Heart left ventricle (tissue), 16 donors: ENCODE measurements at places on chromosomes 1 and 21.

- DNase-seq: no peak
- no peaks in the 10 kb centered on the region for H3K4me1 ChIP-seq
- H3K4me3 ChIP-seq: no peak overlapping the region
- H3K27me3 ChIP-seq: no peaks in the 10 kb centered on the region
- no peak overlapping the region for H3K27ac ChIP-seq
Observed at GRCh38 chr1:162913345-162913744, 52.4 kb upstream of the CCDC190 start.

GRCh38 chr21:17461582-17461981, 51.3 kb upstream of the CXADR start:
- H3K36me3 ChIP-seq: no peaks in the 10 kb centered on the region
- H3K4me1 ChIP-seq: peaks cover 4% of the 10 kb centered on the region
- H3K4me3 ChIP-seq: no peak overlapping the region
- H3K27ac ChIP-seq: peak overlapping the region; percentile 81
- no peaks in the 10 kb centered on the region for H3K27me3 ChIP-seq
- no peak for DNase-seq

GRCh38 chr1:14511796-14512585, 86.5 kb upstream of the KAZN start:
- no peaks in the 10 kb centered on the region for H3K4me1 ChIP-seq
- H3K4me3 ChIP-seq: no peak overlapping the region
- H3K27ac ChIP-seq: no peak overlapping the region
- H3K36me3 ChIP-seq: no peaks in the 10 kb centered on the region

DNA sequence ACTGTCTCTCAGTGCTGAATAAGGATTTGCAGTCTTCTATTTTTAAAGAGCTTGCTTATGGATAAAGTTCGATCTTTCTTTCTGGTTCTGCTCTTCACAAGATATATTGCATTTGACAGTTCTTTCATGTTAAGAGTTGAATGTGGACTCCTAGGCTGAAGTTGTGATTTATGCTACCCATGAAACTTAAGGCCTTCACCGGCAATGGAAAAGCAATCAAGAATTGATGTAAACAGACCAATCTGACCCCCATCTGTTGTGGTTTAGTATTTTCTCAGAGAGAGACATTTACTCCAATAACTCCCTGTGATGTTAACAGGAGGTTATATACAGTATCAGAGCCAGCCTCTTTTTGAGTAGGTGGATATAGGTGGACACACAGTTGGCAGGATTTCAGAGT, 165.8 kb downstream of the PAPPA2 start:
- H3K27ac ChIP-seq: no peak overlapping the region
- H3K36me3 ChIP-seq: no peaks in the 10 kb centered on the region
- no peaks in the 10 kb centered on the region for H3K4me1 ChIP-seq
- no peak for DNase-seq

- peak overlapping the region; percentile 39 for H3K27ac ChIP-seq
- peaks cover 47% of the 10 kb centered on the region for H3K4me1 ChIP-seq
- DNase-seq: peak; percentile 71
- no peaks in the 10 kb centered on the region for H3K27me3 ChIP-seq
- no peaks in the 10 kb centered on the region for H3K36me3 ChIP-seq
Observed at GRCh38 chr1:94658221-94658620, 116.7 kb upstream of the F3 start.

- no peak overlapping the region for H3K27ac ChIP-seq
- H3K27me3 ChIP-seq: no peaks in the 10 kb centered on the region
- no peak for DNase-seq
- no peaks in the 10 kb centered on the region for H3K4me1 ChIP-seq
Observed at GRCh38 chr21:24023402-24023801, 1583.9 kb downstream of the MRPL39 start.

GRCh38 chr21:38838598-38839327, 33.0 kb downstream of the ETS2 start:
- H3K27ac ChIP-seq: no peak overlapping the region
- no peaks in the 10 kb centered on the region for H3K27me3 ChIP-seq
- no peaks in the 10 kb centered on the region for H3K36me3 ChIP-seq
- H3K4me3 ChIP-seq: no peak overlapping the region
- no peak for DNase-seq

GRCh38 chr1:37515185-37516034, 844 bp upstream of the MEAF6 start:
- peak overlapping the region; percentile 98 for H3K27ac ChIP-seq
- peak overlapping the region; percentile 77 for H3K4me3 ChIP-seq
- H3K27me3 ChIP-seq: no peaks in the 10 kb centered on the region
- peaks cover 27% of the 10 kb centered on the region for H3K36me3 ChIP-seq
- H3K4me1 ChIP-seq: peaks cover 24% of the 10 kb centered on the region
- no peak for DNase-seq

DNA sequence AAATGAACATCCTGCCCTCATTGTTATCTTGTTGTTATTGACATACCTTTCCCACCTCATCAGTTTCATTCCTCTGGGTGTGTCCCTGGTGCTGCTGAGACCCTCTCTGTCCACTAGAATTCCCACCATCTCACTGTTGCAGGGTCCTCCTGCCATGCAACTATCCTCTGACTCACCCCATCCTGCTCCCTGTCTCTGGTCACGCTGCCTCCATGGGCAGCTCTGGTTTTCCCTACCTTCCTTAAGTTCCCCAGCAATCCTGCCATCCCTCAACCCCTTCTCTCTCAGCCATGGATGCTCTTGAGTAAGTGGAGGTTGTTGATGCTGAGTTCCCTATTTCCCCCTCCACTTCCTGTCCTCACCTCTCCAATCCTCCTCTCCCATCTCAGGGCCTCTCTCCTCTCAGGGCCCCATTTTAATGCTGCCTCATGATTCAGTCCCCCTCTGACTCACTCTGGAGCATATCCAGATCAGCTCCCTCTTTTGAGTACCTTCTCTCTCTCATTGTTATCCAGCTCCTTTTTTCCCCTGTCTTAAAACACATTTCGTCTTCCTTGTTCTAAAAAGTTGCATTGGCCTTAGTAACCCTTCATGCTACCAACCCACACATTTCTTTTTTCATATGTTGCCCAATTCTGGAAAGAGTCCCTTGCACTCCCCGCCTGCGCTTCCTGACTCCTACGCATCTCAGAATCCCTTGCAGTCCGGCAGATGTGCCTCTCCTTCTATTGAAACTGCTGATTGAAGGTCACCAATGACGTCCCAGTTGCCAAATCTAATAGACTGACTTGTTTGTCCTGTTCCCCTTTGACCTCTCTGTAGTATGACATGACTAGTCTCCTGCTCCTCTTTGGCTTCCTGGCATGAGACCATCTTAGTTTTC, 92.0 kb downstream of the CNIH3 start:
- H3K36me3 ChIP-seq: no peaks in the 10 kb centered on the region
- DNase-seq: no peak

GRCh38 chr1:21568006-21568746, 59.0 kb downstream of the ALPL start:
- H3K4me3 ChIP-seq: no peak overlapping the region
- DNase-seq: no peak
- no peaks in the 10 kb centered on the region for H3K36me3 ChIP-seq
- no peaks in the 10 kb centered on the region for H3K27me3 ChIP-seq
- H3K4me1 ChIP-seq: no peaks in the 10 kb centered on the region

DNA sequence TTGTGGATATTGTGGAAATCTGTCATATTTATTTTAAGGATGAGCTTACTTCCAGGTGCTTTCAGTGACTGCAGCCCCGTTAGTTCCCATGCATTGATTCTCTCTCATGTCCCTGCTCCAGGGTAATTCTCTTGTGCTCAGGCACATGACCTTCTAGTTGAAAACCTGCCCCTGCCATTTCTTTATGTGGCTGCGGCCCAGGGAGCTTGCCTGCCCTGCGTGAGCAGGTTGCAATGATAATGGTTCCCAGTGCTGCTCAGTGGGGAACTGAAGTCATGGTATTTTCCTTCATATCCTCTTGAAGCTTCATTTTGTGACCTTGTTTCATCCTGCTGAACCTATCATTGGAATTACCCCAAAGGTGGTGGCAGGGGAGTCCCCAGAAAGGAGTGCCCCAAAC, 229.8 kb downstream of the DISC1 start:
- H3K4me1 ChIP-seq: peaks cover 7% of the 10 kb centered on the region
- DNase-seq: no peak
- H3K36me3 ChIP-seq: no peaks in the 10 kb centered on the region

GRCh38 chr1:200487650-200488049, 77.8 kb upstream of the ZNF281 start:
- no peak overlapping the region for H3K4me3 ChIP-seq
- no peaks in the 10 kb centered on the region for H3K36me3 ChIP-seq
- peaks cover 5% of the 10 kb centered on the region for H3K4me1 ChIP-seq
- no peak for DNase-seq
- peaks cover 10% of the 10 kb centered on the region for H3K27me3 ChIP-seq
- H3K27ac ChIP-seq: no peak overlapping the region

- H3K4me3 ChIP-seq: no peak overlapping the region
- no peak overlapping the region for H3K27ac ChIP-seq
- H3K4me1 ChIP-seq: no peaks in the 10 kb centered on the region
- no peaks in the 10 kb centered on the region for H3K36me3 ChIP-seq
- DNase-seq: no peak
Observed at GRCh38 chr1:177615251-177615650, 354.6 kb downstream of the SEC16B start.

- peak overlapping the region; percentile 80 for H3K4me3 ChIP-seq
- peaks cover 29% of the 10 kb centered on the region for H3K27me3 ChIP-seq
- peaks cover 20% of the 10 kb centered on the region for H3K4me1 ChIP-seq
- H3K27ac ChIP-seq: peak overlapping the region; percentile 84
- DNase-seq: peak; percentile 88
Observed at GRCh38 chr1:29124366-29125236, 898 bp upstream of the TMEM200B start.

GRCh38 chr21:41494242-41494641, 13.7 kb downstream of the TMPRSS2 start:
- H3K27ac ChIP-seq: no peak overlapping the region
- no peaks in the 10 kb centered on the region for H3K36me3 ChIP-seq
- peaks cover 10% of the 10 kb centered on the region for H3K27me3 ChIP-seq
- DNase-seq: no peak
- no peak overlapping the region for H3K4me3 ChIP-seq
- no peaks in the 10 kb centered on the region for H3K4me1 ChIP-seq

GRCh38 chr1:28127617-28128257, 39.3 kb upstream of the EYA3 start:
- no peaks in the 10 kb centered on the region for H3K36me3 ChIP-seq
- H3K4me3 ChIP-seq: peak overlapping the region; percentile 5

- DNase-seq: no peak
- H3K36me3 ChIP-seq: no peaks in the 10 kb centered on the region
Observed at GRCh38 chr1:219099307-219099706, 74.4 kb upstream of the LYPLAL1 start.

DNA sequence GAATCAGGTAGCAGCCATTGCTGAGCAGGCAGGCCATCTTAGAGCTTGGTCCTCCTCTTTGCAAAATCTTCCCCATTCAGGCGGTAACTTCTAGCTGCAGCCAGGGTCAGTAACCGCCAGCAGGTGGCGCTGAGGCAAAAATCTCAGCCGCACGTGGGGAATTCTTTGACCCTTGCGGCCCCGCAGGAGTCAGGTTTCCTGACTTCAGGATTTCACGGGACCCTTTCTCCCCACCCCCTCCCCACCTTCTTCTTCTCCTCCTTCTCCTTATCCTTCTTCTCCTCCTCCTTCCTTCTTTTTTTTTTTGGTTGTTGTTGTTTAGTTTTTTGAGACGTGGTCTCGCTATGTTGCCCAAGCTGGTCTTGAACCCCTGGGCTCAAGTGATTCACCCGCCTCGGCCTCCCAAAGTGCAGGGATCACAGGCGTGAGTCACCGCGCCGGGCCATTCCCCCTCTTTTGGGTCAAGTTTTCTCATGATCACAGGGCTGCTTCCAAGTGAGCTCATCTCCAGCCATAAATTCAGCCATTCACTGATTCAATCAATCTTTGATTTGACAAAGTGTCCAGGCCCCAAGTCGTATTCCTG, 33.4 kb upstream of the TENT5B start:
- no peak overlapping the region for H3K4me3 ChIP-seq
- H3K4me1 ChIP-seq: peaks cover 3% of the 10 kb centered on the region
- H3K27me3 ChIP-seq: no peaks in the 10 kb centered on the region

DNA sequence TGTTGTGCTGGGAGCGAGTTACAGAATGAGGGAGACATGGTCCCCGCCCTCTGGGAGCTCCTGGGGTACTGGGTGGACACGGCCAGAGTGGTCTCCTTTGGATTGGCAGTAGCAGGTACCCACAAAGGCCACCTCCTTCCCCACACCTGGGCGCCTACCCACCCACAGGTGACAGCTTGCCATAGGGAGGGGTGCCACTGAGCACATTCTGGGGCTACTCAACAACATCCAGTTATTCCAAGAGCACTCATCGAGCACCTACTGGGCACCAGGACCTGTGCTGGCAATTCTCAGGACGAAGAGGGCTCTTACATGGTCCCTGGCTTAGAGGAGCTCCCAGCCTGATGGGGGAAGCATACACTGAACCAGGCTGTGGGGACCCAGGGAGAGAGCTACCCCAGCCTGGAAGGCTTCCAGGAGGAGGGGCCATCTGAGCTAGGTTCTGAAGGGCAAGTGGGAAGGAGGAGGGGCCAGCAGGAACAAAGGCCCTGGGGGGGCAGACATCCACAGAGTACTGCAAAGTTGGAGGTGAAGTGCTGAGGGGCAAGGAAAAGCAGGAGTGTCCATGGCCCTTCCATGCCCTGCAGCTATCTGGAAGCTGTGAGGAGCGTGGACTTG, 22.0 kb downstream of the MRPL37 start:
- DNase-seq: no peak
- H3K27me3 ChIP-seq: no peaks in the 10 kb centered on the region
- H3K36me3 ChIP-seq: peaks cover 27% of the 10 kb centered on the region
- H3K4me3 ChIP-seq: no peak overlapping the region

DNA sequence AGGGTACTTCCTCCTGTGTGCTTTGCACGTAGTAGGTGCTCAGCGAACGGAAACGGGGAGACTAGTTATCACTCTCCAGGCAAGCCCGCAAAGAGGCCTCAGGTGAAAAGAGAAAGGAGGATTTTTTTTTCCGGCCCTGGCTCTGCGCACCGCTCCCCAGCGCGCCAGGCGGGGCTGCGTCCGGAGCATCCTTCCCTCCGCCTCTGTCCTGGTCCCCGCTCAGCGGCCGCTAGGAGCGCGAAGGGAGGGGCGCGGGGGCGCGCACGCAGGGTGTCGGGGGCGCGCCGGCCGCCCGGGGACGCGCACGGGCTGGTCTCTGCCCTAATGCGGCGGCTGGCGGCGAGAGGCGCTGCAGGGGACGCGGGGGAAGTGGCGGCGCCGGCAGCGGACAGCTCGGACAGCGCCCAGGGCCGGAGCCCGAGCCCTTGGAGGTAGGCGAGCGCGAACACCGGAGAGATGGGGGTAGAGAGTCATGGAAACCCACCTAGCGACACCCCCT, 42.3 kb upstream of the NFASC start:
- peaks cover 6% of the 10 kb centered on the region for H3K4me1 ChIP-seq
- no peak overlapping the region for H3K27ac ChIP-seq
- peak overlapping the region; percentile 67 for H3K4me3 ChIP-seq
- DNase-seq: peak; percentile 78
- H3K36me3 ChIP-seq: no peaks in the 10 kb centered on the region

GRCh38 chr1:50703240-50703639, 256.8 kb downstream of the FAF1 start:
- H3K4me1 ChIP-seq: peaks cover 5% of the 10 kb centered on the region
- H3K36me3 ChIP-seq: no peaks in the 10 kb centered on the region
- DNase-seq: no peak
- no peaks in the 10 kb centered on the region for H3K27me3 ChIP-seq
